ENCODE measurements at places on chromosomes 6 and 20.

DNA sequence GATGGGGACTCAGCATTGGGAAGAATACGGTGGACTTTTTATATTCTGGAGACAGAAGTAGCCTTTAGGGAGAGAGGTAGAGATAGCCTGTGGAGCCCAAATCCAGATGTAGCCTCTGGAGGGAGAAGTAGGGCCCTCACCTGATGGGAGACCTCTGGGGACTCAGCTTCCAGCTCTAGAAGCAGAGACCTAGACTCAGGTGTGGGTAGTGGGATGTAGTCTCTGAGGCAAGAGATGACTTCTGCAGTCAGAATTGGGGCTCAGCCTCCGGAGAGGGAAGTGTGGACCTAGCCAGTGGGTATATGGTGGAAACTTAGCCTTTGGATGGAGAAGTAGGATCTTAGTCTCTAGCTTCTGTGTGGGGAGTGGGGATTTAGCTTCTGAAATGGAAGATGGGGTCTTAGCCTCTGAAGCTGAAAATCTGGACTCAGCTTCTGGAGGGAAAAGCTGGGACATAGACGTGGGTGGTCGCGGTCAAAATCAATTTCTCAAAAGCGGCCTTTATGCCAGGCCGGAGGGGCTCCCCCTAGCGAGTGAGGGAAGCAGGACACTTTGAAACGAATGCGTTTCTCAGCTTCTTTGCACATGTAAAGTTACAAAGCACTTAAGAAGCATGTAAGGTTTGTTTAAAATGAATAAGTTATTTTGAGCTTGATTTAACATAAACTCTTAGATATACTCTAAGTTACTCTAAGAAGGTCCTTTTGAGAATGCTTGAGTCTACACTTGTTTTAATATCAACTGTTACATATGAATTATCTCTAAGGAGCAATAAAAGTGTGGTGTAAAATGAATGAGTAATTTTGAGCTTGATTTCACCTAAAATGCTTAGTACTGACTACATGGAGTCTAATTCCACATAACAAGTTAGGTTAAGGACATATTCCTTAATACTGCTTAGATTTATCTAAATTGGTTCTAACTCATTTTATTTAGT is 12.9 kb upstream of the ZNF343 start:
- peak; percentile 60 for DNase-seq

- DNase-seq: no peak
These were observed 69.2 kb upstream of the TRAF3IP2 start for GRCh38 chr6:111674883-111675282.

DNA sequence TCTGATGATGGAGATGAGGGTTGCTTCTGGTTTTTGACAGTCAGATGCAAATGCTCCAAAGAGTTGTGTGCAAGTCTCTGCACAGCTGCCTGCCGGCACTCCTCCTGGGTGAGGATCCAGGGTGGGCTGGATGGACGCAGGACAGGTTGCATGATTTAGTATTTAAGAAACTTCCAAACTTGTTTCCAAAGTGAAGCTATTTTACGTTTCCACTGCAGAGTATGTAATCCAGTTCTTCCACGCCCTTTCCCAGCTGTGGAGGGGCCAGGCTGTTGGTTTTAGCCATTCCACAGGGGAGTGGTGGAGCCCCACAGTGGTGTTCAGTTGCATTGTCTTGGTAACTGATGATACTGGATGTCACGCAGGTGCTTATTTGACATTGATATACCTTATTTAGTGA is 157.3 kb downstream of the THBS2 start:
- no peak for DNase-seq

GRCh38 chr6:39088331-39088730 is 26.7 kb downstream of the SAYSD1 start:
- DNase-seq: peak; percentile 35

GRCh38 chr20:8213831-8214587 is 81.9 kb downstream of the PLCB1 start:
- no peak for DNase-seq
